ENCODE measurements at places on chromosomes 4 and X.
A peak's percentile ranks its signal among the peaks of the same experiment; 100 is the strongest.

- DNase-seq: no peak
Measured at GRCh38 chr4:161651586-161651985, 512.2 kb downstream of the FSTL5 start.

DNA sequence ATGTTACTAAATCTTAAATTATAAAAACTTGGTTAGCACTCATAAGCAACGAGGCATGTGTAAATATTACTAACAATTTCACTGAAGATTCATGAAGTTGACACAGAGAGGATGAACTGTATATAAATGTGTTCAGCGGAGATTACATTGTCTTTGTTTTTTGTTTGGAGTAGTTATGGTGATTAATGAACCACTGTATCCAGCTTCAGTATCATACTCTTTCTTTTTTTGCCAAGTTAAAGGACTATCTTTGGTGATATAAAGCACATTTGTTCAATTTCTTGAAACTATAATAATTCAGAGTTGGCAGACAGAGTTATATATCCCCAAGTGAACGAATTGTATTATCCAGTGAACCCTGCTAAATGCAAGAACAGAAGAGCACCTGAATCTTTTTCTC, 497.6 kb downstream of the CCSER1 start:
- DNase-seq: no peak

- no peak for DNase-seq
Measured at GRCh38 chr4:121534187-121534586, 153.4 kb upstream of the QRFPR start.

DNA sequence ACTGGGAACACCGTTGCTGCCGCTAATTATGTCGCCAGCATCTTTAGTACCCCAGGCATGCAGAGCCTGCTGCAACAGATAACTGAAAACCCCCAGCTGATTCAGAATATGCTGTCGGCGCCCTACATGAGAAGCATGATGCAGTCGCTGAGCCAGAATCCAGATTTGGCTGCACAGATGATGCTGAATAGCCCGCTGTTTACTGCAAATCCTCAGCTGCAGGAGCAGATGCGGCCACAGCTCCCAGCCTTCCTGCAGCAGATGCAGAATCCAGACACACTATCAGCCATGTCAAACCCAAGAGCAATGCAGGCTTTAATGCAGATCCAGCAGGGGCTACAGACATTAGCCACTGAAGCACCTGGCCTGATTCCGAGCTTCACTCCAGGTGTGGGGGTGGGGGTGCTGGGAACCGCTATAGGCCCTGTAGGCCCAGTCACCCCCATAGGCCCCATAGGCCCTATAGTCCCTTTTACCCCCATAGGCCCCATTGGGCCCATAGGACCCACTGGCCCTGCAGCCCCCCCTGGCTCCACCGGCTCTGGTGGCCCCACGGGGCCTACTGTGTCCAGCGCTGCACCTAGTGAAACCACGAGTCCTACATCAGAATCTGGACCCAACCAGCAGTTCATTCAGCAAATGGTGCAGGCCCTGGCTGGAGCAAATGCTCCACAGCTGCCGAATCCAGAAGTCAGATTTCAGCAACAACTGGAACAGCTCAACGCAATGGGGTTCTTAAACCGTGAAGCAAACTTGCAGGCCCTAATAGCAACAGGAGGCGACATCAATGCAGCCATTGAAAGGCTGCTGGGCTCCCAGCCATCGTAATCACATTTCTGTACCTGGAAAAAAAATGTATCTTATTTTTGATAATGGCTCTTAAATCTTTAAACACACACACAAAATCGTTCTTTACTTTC, 1.8 kb downstream of the UBQLN2 start:
- peak; percentile 63 for DNase-seq

DNA sequence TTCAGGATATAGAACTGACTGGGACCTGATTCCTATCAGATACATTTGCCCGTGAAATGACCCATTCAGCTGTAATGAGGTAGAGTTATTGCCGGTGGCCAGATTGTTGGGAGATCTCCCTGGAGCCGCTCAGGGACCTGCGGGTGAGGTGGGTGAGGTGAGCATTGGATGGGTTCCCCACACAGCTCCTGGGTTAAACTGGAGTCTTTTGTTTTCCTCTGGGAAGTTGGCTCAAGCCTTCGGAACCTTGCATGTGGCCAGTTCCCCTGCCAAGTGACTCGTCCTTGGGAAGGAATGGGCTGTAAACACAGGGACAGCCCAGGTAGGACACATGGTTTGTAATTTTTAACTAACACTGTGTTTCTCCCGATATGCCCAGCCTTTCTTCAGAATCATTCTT, 31.6 kb upstream of the KIT start:
- DNase-seq: no peak
